ENCODE measurements at places on chromosomes 3 and 15.

- DNase-seq: no peak
Measured at GRCh38 chr3:120497818-120498217, 47.0 kb upstream of the FSTL1 start.

GRCh38 chr3:97883736-97884135 lies 61.9 kb downstream of the CRYBG3 start:
- DNase-seq: no peak

- no peak for DNase-seq
Measured at GRCh38 chr3:119145128-119145499, 851 bp upstream of the TEX55 start.

DNA sequence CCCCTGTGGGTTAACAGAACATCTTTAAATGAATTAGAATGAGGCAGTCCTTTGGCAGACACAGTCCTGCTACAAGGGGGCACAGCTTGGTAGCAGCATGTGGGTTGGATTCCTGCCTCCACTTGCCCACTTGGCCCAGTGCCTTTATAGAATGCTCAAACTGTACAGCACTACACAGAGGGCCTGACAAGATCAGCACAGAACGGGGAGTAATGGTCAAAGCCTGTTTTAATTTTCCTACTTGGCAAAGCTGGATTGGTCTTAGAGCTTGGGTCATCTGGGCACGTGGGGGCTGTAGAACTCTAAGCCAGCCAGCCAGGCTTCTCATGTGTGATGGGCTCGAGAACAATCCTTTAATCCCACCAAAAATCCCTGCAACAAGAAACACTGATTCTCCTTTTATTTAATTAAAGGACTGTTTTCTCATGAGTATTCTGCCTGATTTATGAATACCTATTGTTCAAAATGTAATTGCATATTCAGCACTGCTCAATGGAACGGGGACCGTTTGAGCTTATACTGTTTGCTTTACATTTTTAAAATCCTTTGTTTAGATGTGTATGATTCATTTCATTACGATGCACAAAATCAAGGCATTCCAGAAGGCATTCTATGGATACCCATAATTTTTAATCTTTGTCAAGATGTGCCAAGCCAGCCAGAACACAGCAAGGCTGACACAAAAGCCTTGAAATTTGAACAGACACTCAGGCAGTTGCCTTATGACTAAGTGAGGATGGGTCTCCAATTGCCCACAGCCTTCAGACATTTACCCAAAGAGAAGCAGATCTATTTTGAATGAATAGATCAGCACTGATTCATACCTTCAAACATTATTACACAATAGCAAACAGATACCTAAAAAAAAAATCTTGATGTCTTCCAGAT lies 249.3 kb upstream of the TGFBR2 start:
- DNase-seq: no peak

DNA sequence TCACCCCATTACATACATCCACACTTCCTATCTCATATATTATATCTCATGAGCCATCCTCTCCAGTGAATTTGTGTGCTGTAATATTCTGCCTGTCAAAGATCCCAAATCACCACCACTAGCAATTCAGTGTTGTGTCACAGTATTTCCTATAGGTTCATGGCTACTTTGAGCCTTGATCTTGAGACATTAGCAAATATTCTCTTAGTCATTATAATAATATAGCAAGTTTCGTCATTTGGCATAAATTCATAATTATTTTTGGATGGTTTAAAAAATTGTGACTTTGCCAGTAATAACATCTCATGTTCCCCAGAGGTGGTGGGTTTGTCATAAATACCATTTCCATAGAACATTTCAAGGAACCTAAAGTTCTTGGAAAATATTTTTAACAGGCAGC lies 47.7 kb downstream of the CMSS1 start:
- no peak for DNase-seq

DNA sequence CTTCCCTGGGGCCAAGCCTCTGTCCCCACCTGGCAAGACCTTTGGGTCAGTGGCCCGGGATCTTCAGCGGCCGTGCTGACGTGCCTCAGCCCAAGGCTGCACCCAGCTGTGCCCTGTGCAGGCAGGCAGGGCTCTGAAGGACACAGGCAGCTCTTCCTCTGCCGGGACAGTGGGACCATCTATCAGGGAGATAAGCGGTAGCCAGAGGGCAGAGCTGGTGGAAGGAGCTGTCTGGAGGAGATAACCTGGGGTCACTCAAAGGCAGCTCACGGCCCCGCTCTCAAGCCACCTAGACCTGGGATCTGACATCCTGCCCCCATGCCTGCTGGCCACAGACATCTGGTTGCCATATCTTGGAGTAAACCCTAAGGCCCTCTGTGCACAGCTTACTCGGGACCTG lies 27.3 kb downstream of the DUSP7 start:
- DNase-seq: no peak

DNA sequence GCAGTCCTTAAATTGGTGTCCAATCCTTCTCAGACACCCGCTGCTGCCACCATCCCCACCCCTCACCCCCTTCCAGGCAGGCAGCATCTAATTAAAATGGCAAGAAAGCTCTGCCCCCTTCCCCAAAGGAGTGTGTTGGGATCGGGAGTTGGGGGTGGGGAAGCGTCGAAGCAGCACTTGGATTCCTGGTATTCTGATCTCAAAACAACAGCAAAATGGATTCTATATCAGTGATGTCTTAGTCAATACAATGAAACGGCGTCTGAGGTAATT lies 1.4 kb downstream of the TNIK start:
- DNase-seq: no peak

DNA sequence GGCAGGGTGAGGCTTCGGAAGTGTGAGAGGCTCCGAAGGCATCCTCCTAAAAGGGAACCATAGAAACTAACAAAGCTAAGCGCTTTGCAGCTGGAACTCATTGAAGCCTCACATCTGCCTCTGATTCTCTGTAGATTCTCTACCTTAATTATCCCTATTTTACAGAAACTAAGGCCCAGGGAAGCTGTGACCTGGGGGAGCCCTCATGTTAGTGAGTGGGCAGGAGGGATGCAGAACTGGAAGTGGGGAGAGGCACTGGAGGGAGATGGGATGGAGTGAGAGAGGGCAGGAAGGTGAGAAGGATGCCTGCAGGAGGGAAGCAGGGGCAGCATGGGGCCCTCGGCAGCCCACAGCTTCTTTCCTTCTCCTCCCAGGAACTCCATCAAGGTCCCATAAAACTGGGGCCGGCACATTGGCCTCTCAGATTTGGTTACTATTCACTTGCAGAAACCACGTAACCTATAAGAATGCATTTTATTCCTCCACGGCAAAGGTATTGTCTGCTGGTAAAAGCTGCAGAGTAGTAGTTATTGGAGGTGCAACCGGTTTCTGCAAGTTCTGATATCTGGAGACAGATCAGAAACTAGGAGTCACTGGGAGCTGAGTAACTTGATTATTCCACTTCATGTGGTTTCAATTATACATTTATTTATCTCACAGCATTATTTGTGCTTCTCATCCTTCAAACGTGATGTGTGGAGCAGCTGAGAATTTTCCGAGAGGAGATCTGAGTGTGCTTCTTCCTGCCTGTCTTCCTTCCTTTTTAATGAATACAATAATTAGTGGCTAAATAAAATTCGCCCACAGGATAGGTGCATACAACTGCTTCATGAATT lies 24.0 kb upstream of the CHCHD6 start:
- no peak for DNase-seq

DNA sequence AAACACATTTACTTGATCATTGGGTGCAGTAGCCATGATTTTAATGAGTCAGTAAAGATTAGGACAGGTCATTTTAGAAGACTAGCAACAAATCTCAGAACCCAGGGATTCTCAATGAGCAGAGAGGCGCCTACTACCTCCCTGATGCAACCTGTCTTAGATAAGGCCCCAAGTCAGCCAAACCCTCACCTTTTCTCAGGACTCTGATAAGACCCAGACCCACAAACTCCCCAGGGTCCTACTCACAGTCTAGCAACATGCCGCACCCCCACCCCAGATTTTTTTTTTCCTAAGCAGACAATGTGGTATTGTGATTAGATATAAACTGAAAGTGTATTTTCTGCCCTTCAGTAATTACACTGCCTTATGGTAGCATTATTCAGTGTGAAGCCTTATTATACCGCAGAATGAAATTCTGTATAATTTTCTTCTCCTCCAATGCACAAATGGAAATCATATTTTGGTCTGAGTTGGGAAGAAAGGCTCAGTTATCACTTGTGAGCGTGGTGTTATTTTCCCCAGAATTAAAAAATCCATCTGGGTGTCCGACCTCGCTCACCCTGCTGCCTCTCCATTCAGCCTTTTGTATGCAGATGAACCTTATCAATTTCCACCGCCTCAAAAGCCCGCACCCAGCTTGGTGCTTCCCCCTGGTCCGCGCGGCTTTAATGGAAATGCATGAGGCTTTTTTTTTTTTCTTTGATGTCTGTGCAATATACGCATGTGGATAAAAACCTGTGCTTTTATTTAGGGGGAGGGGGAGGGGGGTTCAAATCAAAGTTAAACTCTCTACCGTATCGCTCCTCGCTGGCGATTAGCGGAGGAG lies 122.0 kb upstream of the SOX14 start:
- no peak for DNase-seq

- no peak for DNase-seq
Measured at GRCh38 chr15:80404057-80404760, at the start of gene ARNT2. ARNT2 (plus strand) TSS chr15:80404382; CDS start chr15:80404516, 134 bp downstream.

- DNase-seq: no peak
Measured at GRCh38 chr15:65175511-65175910, 9.6 kb downstream of the CLPX start.

- peak; percentile 32 for DNase-seq
Measured at GRCh38 chr15:58555162-58556027, 123.6 kb downstream of the LIPC start.

- DNase-seq: no peak
Measured at GRCh38 chr3:88235102-88235501, 85.3 kb downstream of the C3orf38 start.

- DNase-seq: no peak
Measured at GRCh38 chr3:42591811-42592210, 1.2 kb downstream of the SS18L2 start.

- DNase-seq: no peak
Measured at GRCh38 chr3:27322634-27323033, 46.5 kb downstream of the NEK10 start.

DNA sequence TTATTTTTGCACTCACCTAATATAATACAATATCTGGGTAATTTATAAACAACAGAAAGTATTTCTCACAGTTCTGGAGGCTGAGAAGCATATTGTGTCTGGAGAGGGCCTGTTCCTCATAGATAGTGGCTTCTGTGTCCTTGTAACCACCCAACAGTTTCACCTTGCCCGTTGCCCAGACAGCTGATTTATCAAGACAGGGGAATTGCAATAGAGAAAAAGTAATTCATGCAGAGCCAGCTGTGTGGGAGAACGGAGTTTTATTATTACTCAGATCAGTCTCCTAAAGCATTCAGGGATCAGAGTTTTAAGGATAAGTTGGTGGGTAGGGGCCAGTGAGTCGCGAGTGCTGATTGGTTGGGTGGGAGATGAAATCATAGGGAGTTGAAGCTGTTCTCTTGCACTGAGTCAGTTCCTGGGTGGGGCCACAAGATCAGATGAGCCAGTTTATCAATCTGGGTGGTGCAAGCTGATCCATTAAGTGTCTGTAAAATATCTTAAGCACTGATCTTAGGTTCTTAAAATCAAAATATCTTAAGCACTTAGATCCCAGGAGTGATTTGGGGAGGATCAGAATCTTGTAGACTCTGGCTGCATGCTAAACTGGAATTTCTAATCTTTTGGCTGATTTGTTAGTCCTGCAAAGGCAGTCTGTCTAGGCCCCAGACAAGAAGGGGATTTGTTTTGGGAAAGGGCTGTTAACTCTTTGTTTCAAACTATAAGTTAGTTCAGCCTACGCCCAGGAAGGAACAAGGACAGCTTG lies 33.9 kb upstream of the C15orf39 start:
- DNase-seq: no peak

DNA sequence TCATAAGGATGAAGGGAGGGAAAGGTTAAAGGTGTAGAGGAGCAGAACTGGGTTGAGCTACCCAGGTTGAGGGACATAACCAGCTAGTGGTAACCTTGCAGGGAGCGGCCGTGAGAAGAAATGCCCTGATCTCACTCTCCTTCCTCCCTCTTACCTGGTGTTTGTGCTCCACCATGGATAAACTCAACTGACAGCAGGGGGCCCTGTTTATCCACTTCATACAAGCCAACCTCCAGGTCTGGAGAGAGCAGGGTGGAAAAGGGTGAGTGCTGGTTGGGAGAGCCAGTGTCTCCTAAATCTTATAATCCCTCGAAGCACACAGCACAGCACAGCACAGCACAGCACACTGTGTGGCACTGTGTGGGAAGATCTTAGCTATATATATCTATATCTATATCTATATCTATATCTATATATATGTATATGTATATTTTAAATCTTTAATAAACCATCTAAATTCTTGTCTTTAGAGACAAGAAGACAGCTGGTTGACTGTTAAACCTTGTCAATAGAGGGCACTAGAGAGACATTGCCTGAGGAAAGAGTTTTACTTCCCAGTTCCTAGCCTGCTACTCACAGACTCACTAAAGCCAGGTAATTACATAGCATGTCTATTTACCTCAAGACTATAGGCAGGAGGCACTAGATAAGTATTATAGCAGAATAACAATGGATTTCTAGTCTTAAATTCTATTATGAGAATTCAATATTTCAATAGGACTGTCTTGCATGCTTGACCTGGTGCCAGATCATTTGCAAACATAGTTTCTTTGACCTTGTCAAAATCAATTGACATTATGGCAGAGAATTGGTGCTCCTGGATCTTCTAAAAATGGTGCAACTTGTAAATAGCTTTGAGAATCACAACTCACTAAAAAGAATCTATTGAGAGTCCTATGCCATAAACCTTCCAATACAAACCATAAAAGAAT lies 21.7 kb upstream of the FMN1 start:
- no peak for DNase-seq

- DNase-seq: no peak
Measured at GRCh38 chr3:142210608-142211007, 14.8 kb downstream of the GK5 start.

- no peak for DNase-seq
Measured at GRCh38 chr15:85595804-85596536, 198.8 kb downstream of the KLHL25 start.

DNA sequence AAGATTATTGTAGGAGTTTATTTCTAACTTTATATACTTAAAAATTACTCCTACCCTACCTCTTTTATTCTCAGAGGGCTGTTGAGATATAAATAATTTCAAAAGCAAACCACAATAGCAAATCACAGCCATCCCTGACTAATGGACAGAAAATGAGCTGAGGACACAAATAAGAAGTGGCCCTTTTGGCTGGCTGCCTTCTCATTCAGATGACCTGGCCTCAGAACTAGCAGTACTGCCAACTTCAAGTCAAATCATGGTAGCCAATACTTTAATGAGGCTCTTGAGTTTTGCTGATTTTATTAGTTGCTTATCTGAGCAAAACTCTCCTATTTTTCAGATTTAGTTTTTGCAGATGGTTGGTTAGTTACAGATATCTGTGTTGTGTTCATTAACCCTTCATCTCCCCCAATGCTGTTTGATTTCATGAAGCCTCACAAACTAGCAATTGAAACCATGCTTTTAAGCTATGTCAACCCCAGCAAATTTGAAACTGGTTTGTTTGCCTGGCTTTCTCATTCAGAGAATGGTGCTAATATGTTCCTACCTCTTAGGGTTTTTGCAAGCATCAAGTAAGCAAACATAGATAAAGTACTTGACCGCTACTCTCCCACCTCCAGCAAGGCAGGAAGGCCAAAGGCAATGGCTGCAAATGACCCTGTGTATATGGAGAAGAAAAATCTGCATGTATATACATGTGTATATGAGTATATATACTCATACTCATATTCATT lies 73.4 kb upstream of the HACD2 start:
- DNase-seq: no peak

GRCh38 chr3:183159333-183159732 lies 3.2 kb downstream of the LAMP3 start:
- DNase-seq: no peak

- no peak for DNase-seq
Measured at GRCh38 chr3:7585052-7585451, 724.1 kb downstream of the GRM7 start.

- peak; percentile 21 for DNase-seq
Measured at GRCh38 chr3:15467227-15468181, 40.1 kb downstream of the EAF1 start.

All from NCI-H1694 treated with DMSO at 0.1 percent for 48 hours (cell line).